Effector CD8-positive, alpha-beta T cell (primary cell): ENCODE measurements at places on chromosomes 7 and 10.

DNA sequence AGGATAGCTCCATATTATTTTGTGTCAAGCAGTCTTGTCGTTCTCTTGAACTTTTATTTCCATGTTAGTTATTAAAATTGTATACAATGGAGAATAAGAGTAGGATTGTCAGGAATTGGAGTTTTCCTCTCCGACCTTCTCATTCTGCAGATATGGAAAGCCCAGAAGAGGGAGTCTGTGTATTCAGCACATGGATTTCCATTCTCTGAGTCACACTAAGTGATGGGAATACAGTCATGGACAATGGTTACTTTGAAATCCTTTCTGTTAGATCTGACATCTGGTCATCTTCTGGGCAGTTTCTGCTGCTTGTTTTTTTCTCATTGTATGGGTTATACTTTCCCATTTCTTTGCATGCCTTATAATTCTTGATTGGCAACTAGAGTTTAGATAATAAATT lies 5.0 kb upstream of the TASOR2 start:
- no peak for DNase-seq

- DNase-seq: no peak
Observed at GRCh38 chr7:137772748-137773147, 74.0 kb downstream of the DGKI start.

GRCh38 chr7:87853237-87853864 lies 22.8 kb downstream of the SLC25A40 start:
- DNase-seq: no peak

- no peak for DNase-seq
Observed at GRCh38 chr7:105980645-105981396, 17.8 kb downstream of the CDHR3 start.

GRCh38 chr7:115133248-115133647 lies 211.4 kb downstream of the MDFIC start:
- no peak for DNase-seq

- no peak for DNase-seq
Observed at GRCh38 chr10:42574336-42574735, 64.0 kb downstream of the ZNF33B start.

DNA sequence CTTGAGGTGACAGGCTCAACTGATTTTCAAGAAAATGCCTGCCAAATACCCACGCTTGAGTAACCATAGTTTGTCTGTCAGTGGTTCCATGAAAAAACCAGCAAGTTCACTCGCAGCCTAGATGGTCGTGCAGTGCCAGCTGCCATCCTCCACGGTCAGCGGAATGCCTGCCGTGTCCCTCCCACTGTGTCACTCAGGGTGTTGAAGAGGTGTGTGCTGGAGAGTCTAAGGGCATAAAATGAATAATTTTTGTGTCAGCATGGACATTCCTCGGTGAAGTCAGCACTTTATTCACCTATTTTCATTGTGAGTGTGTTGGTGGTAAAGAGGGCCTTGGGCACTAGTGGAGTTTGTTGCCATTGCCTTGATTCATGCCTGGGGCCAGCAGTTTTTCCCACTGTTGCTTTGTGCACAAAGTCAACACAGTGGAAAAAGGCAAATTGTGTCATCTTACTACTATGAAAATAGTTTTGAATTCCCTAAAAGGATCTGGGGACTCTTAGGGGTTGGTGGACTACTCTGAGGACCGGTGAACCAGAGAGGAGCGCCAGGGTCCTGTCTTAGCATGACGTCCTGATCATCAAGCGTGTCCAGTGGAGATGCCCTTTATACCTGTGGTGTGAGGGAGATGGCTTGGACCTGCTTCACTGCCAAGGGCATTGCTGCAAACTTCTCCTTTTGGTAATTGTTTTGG lies 17.6 kb downstream of the MINDY4 start:
- DNase-seq: no peak

DNA sequence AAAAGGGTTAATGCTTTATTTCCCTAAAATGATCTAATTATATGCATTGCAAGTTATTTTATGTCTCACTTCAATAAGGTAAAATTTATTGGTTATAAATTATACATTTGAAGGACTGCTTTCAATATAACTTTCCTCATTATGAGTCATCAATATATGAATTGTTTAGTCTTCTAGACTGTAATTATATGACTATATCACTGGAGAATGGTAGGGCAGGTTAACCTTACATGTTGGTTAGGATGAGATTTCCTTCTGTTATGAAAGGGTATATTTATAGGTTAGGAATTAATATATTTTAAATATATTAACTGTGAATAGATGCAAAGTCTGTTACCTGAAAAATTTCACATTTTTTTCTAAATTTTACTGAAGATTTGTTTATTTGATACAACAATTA lies 406.4 kb upstream of the ETV1 start:
- no peak for DNase-seq

DNA sequence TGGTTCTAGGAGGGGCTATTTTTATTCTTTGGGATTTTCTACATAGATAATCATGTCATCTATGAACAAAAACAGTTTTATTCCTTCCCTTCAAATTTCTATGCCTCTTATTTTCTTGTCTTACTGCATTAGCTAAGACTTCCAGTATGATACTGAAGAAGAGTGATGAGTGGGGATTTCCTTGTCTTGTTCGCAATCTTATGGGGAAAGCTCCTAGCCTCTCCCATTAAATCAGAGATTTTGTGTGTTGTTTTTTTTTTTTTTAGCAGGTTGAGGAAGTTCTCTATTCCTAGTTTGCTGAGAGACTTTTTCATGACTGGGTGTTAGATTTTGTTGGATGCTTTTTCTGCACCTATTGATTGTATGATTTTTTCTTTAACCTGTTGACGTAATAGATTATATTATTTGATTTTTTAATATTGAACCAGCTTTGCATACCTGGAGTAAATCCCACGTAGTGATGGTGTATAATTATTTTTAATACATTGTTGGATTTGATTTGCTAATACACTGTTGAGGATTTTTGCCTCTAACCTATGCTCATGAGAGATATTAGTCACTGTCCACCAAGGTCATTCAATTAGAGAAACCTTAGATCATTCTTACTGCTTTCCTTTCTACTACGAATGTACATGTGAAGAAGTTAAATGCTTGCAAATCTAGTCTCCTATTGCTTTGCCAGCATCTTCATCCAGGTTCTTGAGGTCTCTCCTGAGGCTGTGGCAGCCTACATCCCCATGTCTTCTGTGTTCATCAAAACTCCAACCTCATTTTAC lies 6.5 kb downstream of the ATP5F1C start:
- no peak for DNase-seq

- no peak for DNase-seq
Observed at GRCh38 chr7:151249732-151250072, 1.2 kb upstream of the SMARCD3 start.

DNA sequence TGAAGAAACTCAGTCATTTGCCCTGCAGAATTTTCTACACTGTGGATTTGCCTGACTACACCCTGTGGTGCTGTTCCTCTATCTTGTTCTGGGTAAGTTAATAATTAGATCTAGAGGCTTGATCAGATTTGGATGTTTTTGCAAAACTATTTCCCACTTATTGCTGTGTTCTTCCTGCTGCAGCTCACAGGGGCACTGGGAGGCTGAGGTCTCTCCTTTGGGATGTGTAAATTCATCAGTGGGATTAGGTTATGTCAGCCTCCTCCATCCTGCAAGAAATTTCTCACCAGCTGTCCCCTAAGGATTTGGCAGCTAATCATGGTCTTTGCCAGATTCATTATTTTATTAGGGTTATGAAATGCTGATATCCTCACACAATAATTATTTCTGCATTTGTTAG lies 148.1 kb upstream of the ZNF32 start:
- no peak for DNase-seq

DNA sequence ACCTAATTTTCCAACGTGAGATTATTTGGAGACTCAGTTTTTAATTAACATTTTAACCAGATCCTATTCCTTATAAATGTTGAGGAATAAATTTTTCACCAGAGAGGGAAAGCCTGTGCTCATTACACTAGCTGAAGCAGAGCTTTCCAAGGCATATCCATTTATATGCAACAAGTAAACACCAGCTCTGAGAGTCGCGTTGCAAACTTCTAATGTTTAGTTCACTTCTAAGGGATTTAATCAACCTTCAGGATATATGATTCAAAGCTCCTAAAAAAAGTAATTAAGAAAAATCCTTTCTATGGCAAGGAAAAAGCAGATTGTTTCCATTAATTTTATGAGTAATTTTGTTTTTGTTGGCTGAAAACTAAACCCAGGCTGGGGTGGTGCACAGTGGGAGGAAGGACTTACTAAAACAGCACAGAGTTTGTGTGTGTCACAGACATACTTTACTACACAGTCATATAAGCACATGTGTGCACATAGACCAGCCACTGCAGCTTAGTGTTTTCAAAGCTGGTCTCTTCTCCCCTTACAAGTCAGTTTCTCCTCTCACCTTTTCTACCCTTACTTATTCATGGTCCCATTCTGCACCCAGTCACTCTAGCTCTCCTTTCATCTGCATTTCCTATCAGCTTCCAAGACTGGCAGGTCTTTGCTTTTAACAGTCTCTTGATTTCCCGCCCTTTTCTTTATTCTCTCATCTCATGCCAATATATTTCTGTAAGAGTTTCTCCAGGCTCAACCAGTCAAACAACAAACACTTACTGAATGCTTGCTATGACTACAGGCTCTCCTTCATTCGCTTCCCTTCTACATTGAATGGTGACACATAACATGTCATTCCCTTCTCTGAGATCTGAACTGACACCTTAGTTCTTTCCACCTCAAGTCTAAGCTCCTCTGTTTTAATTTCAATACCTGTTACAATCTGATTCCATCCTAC lies 81.1 kb upstream of the FZD1 start:
- DNase-seq: no peak

GRCh38 chr7:121102619-121103018 lies 114.1 kb downstream of the CPED1 start:
- no peak for DNase-seq

DNA sequence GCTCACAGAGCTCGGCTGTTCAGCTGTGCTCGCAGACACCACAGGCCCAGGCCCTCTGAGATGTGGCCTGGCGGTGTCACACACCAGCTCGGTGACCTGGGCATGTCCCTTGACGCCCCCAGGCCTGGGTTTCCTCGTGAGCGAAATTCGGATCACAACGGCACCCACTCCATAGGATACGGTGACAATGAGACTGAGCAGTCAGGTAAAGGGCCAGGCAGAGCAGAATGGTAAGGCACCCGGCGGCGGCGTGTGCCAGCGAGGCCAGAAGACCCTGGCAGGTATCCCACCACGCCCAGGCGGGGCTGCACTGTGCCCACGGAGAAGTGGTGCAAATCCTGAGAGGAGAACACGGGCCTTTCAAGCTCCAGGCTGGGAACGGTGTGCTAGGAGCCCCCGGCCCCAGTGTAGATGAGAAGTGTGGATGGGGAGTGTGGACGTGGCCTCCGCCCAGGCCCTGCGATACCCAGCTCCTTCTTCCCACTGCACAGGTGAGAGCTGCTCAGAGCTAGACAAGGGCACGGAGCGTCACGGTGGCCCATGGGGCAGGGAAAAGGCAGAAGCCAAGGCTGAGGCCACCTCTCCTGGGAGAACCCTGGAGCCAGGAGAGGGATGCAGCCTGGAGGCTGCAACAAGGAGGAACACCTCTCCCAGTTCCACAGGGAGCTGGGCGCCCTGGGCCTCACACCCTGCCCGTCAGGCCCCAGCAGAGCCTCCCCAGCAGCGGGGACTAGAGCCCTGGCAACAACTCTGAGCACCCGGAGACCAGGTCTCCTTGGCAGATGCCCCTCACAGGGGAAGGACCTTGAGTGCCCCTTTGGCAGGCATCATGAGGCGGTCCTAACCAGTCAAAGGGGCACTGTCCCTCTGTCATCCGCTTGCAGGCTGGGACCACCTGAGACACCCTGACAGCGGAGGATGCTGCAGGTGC lies 219.1 kb downstream of the MAD1L1 start:
- no peak for DNase-seq

GRCh38 chr7:158695056-158695455 lies 9.5 kb downstream of the NCAPG2 start:
- no peak for DNase-seq

DNA sequence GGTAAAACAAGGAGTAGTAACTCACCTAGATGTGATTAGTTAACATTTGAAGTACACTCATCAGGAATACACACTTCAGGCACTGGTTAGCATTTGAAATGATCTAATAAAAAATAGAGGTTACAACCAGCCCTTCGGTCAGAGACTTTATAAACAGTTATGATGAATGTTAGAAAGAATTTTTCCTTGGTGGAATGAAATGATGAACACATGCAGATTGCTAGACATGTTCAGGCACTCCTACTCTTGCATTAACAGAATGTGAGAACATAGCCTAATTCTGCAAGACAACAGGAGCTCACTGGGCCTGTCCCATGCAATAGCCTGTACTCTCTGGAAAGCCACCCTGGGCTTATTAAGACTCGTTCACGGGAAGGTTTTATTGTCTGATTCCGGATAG lies 47.3 kb upstream of the TECTB start:
- no peak for DNase-seq

DNA sequence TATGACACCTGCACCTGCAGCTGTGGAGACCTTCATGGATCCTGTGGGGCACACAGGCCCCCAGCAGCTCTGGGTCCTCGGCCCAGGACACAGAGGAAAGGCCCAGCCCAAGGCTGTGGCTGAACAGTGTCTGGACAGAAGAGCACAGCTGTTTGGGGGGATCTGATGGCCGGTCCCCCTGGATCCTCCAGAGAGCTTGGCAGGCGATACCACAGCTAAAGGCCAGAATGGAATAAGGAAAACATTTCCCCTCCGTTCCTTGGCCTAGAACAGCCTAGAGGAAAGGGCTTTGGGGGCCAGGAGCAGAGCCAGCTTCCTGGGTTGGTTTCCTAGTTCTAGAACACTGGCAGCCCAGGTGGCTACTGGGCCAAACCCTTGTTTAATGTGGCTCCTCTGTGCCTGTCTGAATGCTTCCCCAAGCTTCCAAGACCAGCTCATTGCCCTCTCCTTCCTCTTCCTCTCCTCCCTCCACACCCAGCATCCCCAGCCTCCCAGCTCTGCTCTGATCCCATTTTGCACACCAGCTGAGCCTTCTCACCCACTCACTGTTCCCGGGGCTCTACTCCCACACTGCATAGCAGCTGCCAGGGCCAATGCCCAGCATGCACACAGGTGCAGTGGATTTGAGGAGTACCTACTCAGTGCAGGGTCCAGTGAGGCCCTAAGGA lies 46.9 kb downstream of the GPAM start:
- DNase-seq: no peak

DNA sequence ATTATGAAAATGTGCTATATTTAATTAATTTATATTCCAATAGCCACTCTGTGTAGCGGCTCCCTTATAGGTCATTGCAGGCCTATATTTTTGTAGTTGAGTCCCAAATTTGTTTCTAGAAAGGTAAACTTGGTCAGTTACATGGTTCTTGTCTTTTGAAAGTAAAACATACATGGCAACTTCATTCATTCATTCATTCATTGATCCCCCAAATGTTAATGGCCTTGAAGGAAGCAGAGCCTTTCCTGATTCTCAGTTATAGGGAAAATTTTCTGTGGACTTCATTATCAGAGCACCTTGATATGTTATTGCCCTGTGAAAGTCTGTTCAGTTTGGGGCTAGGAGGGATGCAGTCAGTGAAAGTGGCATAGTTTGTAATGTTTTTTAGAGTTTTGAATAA lies 2.9 kb downstream of the BLVRA start:
- no peak for DNase-seq

GRCh38 chr10:43204943-43205671 lies 61.8 kb downstream of the RASGEF1A start:
- DNase-seq: no peak

GRCh38 chr7:152872745-152873118 lies 113.2 kb downstream of the ACTR3B start:
- no peak for DNase-seq
